ENCODE measurements at places on chromosomes 7 and 10.

DNA sequence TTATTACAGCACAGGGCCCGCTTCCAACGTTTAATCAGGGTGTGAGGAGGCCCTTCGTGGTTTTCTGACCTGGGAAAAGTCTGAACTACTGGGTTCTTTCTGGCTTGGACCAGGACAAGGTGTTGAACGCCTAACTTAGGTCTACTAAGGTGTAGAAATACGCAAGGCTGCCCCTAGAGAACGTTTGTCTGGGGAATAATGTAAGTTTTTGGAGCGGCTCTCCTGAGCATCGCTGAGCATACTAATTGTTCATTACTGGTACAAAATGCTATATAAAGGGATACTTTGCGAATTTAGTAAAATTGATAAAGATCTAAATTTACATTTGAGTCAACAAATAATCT is 32.4 kb upstream of the TOMM7 start:
- no peak for DNase-seq

DNA sequence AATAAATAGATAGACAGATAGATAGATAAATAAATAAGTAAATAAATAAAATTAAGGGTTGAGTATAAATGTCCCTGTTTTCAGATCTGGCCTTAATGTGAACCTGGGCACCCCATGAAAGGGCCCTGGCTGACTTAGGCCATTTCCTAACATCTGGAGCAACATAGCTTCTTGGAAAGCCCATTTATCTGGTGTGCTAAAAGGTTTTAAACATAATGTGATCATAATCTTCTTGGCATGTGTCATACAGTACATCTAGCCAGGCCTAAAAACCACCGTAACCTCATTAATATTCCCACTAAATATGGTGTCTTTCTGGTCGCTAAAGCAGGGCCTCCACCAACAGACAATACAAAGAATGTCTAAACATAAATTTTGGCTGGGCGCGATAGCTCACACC is 142.8 kb downstream of the BTAF1 start:
- no peak for DNase-seq

DNA sequence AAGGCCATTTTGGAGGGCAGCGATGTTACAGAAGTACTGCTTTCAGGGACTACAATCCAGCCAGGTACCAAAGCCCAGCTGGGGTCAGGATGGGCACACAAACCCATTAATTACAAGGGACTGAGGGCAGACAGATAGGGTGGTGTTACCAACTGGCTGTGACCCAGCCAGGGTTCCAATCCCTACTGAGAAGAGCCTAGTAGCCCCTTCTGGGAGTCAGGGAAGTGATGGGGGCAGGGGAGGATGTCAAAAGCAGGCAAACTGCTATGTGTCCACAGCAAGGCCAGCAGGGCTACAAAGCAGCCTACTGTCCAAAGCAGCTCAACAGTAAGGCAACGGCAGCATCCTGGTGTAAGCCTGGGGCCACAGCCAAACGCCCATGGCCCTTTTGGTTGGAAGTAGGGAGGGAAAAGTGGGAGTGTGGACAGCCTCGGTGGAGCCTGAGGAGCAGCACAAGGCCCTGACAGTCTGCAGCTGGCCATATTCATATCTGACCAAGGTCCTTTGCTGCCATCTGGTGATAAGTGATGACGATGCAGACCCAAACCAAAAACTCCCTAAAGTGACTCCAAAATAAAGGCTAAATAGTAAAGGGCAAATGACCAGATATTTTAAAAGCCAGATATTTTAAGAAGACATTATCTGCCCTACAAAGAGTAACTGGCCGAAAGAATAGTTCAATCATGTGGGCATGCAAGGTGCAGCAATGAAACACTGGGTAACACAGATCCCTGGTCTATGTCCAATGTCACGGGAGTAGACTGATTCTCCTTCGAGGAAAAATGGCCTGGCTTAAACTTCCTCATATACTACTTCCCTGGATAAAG is 56.9 kb downstream of the XPNPEP1 start:
- DNase-seq, result no peak

DNA sequence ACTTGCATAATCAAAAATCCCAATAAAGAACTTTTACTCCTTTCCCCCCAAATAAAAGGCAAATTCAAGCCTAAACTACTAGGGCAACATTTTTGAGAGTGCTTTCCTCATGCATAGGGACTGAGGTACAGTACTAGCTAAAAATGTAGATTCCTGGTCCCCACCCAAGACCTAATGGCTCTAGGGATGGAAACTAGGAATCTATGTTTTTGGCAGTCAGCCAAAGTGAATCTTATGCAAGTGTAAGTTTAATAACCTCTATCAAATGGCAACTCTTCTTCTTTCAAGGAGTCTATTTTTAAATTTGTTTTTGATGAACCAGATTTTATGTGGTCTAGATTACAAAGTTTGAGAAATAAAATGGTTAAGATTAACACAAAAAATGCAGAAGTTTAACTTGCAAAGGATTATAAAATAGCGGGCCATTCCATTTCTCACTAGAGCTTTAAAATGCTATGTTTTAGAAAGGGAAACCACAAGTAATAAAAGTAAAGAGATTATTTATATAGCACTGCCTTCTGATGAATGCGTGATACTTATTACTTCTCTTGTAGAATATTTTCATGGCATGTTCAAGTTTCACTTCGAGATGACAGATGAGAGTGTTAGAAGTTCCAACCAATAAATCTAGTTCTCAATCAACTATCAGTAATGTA is 70.4 kb upstream of the MDFIC start:
- DNase-seq, result no peak

- DNase-seq, result peak; percentile 52
Measured at GRCh38 chr10:114045136-114046086, 1.7 kb downstream of the ADRB1 start.

DNA sequence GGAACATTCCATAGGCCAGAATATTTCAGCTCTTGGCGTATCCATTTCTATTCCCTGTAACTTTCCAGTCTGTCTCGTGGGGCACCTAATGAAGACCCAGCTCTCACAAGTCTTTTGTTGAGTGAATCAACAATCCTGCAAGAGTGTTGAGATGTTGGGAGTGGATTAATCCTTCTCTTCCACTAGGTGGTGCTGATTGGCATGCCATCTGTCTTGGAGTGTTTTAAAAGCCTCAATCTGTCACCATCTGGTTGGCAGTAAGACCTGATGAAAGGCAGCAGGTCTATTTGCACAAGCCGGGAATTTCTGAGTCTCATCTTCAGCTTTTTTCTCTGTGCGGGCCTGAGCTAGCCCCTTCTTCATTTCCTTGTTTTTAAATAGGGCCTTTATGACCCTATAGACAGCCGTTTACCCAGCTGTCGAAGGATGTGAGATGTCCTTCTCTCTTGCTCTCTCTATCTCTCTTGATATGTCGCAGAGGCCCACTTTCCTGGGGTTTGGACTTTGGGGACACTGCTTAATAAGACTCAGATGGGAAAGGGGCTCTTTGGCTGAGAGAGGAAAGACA is 180.5 kb downstream of the ZNF365 start:
- no peak for DNase-seq

GRCh38 chr7:52639981-52640380 is 395.5 kb upstream of the POM121L12 start:
- DNase-seq, result no peak

- no peak for DNase-seq
Measured at GRCh38 chr7:98137826-98138151, 31.1 kb downstream of the LMTK2 start.

GRCh38 chr10:34825414-34825813 is 10.3 kb upstream of the PARD3 start:
- no peak for DNase-seq

- no peak for DNase-seq
Measured at GRCh38 chr7:143410521-143411004, 1.9 kb upstream of the EPHA1 start.

DNA sequence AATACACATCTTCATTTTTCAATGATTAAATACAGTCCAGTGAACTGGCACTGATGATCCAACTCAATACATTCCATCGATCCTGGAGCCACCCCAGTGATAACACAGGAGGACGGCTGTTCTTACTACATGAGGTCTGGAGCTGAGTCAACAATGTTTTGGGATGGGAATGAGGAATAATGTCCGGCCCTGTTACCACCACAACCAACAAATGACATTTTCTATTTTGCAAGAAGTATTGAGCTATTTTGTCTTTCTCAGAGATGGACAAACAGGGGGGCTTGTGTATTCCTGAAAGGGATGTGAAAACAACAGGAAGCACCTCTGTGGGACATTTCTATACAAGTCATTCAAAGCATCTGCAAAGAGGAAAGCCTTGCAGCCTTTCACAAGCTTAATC is 249.2 kb downstream of the PARD3 start:
- no peak for DNase-seq

DNA sequence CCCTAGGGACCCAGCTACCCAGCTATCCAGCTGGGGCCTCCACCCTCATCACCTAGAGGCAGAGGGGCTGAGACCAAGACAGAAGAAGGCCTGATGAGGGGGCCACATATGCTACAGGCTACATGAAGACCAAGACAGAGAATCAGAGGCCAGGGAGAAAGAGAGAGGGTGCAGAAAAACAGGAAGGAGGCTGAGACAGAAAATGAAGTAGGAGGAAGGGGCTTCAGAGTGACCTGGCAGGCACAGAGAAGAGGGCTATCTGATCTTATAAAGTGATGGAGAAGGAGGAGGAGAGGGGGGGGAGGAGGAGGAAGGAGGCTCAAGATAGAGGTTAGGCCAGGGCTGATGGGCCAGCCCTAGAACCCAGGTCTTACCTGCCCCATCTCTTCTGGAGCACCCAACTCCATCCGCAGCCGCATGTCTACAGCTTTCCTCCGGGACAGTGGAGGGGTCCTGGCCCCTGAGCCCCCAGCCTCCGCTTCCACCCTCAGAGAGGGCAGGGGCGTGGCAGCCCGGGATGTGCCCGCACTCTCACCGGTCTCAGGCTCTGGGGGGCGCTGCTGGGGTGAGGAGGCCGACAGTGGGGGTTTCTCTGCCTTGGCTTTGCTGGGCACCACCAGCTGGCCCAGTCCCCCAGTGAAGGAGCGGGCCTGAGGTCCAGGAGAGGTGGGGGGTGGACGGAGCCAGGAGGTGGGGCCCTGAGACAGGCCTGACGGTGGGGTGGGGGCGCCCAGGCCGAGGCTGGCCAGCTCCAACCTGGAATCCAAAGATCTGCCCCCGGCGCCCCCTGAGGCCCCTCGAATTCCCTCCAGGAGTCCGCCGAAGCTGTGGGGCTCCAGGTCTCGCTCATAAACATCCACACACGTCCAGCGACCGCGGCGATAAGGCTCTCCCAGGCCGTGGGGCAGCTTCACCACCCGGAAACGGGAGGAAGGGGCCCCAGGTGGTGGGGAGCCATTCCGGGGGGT is 1.8 kb downstream of the TSC22D4 start:
- peak; percentile 78 for DNase-seq

GRCh38 chr7:12570168-12570533 is 369 bp upstream of the SCIN start:
- no peak for DNase-seq

DNA sequence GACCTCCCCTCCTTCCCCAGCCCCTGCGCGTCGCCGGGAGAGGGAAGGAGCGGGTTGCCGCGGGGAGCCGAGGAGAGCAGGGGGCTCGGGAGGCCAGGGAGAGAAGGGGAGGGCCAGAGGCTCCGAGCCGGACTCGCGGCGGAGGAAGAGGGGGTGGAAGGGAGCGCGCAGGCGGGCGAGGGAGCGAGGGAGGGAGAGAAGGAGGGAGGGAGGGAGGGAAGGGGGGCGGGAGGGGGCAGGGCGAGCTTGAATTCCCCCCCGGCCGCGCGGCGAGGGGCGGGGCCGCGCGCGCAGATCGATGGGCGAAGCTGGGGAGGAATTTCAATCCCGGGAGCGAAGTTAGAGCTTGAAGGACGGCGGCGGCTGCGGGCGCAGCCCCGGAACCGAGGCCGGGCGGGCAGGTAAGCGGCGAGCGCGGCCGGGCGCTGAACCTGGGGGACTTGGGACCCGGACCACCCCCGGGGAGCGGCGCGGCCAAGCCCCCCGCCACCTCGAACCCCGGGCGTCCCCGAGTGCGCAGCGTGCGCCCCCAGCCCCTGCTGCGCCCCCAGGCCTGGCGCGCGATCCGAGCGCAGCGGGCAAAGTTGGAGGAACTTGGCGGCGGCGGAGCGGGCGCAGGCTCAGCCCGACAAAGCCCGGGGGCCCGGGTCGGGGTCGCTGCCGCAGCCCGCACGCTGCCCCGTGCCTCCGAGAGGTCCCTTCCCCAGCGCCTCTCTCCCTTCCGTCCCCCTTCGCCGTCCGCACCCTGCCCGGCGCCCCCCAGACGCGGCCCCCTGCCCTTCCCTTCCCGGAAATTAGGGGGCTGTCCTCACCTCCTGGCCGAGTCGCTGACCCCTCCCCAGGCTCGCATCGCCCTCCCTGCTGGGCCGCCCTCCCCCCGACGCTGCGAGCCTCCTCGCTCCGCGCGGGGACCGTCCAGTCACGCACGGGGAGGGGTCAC is at the start of gene ELFN1:
Gene ELFN1 (plus strand): TSS at position 324 of the 940 bp plus-strand sequence. CDS start 74,320 bp downstream, outside the sequence.
- DNase-seq, result peak; percentile 22

GRCh38 chr10:72026278-72027111 is 61.9 kb downstream of the SPOCK2 start:
- no peak for DNase-seq

DNA sequence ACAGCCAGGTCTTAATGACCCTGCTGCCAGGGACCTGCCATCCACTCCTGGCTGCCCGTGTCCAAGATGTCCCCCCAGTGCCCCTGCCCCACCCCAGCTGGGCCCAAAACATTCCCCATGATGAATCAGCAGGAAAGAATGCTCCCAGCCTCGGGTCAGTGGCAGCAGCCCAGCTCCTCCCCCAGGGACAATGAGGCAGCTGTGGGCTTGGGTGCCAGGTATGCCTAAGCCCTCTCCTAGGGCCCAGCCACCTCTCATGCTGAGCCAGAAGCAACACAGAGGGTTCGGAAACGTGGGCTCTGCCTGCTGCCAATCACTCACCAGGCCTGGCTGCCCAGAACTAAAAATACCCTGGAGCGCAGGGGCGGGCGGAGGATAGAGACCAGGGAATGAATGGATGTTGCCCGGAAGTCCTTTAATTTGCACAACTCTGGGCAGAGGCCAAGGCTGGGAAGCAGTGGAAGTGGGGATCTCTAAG is 1.5 kb upstream of the LOXL4 start:
- DNase-seq, result peak; percentile 32

DNA sequence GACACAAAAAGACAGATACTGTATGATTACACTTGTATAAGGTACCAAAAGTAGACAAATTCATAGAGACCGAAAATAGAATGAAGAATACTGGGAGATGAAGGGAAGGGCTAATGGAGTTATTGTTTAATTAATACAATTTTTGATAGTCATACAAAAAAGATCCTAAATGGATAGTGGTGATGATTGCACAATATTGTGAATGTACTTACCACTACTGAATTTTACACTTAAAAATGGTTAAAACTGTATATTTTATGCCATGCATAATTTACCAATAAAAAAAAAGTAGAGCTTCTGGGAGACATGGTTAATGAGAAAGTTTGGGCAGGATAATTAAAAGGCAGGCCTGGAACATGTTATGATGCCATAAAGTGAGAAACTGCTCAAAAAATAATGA is 119.0 kb downstream of the ZPBP start:
- DNase-seq, result no peak

DNA sequence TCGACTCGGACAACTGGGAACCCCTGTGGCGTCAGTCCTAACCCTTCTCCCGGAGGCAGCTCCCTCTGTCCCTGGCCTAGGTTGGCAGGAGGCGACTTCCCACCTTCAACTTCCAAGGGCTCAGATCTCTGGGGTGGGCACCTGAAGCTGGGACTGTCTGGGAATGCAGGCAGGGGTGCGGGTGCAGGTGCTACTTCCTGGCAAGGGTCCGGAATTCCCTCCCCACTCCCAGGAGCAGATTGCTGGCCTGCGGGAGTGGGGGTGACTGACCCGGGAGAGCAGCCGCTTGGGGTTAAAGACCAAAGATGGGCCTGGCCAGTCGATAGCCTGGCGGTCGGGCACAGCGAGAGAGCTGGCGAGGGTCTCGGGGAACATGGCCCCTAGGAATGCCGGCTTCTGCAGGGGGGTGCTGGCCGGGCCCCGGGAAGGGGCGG is 387 bp downstream of the EPHA1 start:
- DNase-seq, result no peak

Measured in activated CD8-positive, alpha-beta memory T cell treated with anti-CD3 and anti-CD28 coated beads, Interleukin-2, amount 10 ng/mL, durations not matched to agents 7 days and 5 days (primary cell).